Activated T-cell treated with anti-CD3 and anti-CD28 coated beads, Interleukin-2, amount 50 U/mL, for 72 hours (primary cell): ENCODE measurements at places on chromosomes 16 and 17. TPM values are rescaled to one million over a fixed set of nuclear protein-coding genes. Genes with fewer than 3 reads are reported as not detected.

Gene MSLN
- total RNA-seq = not detected

Gene SSTR5
- total RNA-seq = not detected

DNA sequence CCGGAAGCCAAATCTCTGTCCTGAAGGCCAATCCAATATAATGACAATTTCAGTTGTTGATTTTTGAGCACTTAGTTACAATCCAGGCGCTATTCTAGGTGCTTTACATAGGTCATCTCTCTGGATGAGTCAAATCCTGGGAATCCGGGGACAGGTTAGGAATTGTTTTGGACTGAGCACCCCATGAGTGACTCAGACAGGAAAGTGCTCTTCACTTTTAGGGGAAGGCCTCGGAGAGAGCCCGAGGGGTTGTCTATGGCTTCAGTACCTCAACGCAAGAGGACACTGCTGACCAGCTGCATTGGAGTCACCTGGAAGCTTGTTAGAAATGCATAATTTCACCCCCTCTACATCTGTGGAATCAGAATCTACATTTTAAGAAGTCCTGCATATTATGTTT is 108.8 kb downstream of the IRX5 start:
- no peak for DNase-seq

DNA sequence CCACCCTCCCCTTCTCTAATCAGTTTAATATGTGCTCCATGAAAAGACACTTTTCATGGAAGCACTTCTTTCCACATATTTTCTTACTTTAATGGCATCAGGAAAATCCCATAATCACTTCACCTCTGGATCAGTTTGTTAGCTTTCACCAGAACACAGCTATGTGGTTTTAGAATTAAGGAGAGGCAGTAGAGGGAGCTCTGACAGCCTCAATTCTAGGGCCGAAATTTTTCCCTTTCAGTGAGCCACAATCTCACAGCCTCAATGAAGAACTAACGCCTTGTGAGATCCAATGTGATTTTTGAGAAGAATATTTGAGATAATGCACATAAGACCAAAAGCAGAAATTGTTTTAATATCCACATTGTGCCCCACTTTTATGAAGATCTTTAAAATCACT is 1494.0 kb upstream of the CDH8 start:
- no peak for DNase-seq

DNA sequence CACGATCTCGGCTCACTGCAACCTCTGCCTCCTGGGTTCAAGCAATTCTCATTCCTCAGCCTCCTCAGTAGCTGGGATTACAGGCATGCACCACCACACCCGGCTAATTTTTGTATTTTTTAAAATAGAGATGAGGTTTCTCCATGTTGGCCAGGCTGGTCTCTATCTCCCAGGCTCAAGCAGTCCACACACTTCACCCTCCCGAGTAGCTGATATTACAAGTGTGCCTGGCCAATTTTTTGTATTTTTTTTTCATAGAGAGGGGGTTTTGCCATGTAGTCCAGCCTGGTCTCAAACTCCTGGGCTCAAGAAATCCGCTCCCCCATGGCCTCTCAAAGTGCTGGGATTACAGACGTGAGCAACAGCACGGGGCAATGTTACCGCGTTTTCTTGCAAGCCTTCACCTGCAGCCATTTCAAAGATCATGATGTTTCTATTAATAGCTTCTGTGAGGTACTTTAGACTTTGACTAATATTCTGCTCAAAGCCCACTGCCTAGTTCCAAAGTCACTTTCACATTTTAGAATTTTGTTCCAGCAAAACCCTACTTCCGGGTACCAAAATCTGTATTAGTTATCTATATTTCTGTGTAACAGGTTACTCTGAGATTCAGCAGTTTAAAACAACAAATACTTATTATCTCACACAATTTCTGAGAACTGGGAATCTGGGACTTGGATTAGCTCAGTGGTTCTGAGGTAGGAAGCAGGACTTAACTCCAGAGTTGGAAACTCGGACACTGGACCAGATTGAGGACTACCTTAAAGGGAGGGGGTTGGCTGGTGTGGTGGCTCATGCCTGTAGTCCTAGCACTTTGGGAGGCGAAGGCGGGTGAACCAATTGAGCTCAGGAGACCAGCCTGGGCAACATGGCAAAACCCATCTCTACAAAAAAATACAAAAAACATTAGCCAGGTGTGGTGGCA is 12.0 kb upstream of the MED13 start:
- no peak for DNase-seq

- DNase-seq = no peak
Measured at GRCh38 chr17:2688351-2689342, 22.9 kb downstream of the CLUH start.

DNA sequence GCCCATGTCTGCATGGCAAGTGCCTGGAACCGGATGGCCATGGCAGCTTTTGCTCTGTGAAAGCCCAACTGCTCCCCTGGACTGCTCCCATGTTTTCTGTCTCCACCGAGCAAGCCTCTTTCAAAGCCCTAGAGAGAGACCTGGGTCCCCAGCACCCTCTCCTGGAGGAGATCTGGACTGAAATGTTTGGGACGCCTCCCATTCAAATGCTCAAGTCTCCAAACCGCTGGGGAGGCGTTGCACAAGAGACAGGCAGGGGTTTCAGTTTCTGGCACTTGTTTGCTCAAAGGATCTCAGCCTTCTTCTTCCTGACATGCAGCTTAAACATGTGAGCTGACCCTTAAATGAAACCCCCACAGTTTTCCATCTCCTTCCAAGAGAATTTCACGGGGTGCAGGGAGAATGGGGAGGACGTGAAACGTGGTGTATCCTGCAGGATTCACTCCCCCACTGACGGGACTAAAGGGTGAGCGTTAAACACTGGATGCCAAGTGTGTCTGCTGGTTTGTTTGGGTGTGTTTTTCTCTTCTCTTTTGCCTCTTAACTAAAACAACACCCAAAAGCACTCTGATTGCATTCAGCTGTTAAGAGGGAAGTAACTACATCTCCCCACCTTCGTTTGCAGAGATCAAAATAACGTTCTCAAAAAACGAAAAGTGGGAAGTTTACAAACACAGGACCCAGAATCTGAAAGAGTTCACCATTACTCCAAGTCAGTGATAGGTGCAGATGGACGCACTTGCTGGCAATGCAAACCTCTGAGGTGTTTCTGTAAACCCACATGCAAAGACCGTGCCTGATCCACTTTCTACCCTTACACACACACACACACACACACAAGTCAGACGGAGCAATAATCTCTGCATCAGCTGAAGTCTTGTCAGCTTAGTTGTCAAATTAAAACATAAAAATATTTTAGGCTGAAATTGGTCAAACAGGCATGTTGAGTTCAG is 256.9 kb downstream of the C16orf95 start:
- DNase-seq = no peak
